Calu3 (cell line): ENCODE measurements at places on chromosomes 2 and 18.

GRCh38 chr2:135157856-135158255, 105.8 kb downstream of the RAB3GAP1 start:
- H3K36me3 ChIP-seq = peaks cover 25% of the 10 kb centered on the region
- no peaks in the 10 kb centered on the region for H3K27me3 ChIP-seq
- DNase-seq = no peak
- H3K4me1 ChIP-seq = no peaks in the 10 kb centered on the region
- H3K27ac ChIP-seq = no peak overlapping the region

DNA sequence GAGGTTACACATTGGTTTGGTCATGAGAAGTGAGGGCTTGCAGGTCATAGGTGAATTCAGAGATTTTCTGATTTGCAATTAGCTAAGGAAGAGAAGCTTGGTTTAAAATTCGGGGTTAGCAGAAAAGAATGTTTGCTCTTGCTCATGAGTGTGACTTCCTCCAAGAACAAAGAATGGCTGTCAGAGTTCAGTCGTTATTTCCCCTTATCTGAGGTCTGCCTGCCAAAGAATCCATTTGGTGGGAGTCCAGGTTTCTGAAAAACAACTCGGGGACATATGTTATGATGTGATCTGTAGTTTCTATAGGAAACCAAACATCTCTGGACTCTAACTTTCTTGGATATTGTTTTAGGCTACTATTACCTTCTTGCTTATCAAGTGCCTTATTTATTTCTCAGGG, 3.2 kb upstream of the UGT1A6 start:
- H3K27ac ChIP-seq = peak overlapping the region; percentile 65
- no peak for DNase-seq
- peak overlapping the region; percentile 81 for H3K4me3 ChIP-seq

GRCh38 chr18:74589021-74589420, 8.6 kb upstream of the ZNF407 start:
- peaks cover 5% of the 10 kb centered on the region for H3K36me3 ChIP-seq
- peaks cover 53% of the 10 kb centered on the region for H3K27me3 ChIP-seq
- no peak overlapping the region for H3K27ac ChIP-seq
- H3K4me1 ChIP-seq = no peaks in the 10 kb centered on the region
- no peak for DNase-seq

DNA sequence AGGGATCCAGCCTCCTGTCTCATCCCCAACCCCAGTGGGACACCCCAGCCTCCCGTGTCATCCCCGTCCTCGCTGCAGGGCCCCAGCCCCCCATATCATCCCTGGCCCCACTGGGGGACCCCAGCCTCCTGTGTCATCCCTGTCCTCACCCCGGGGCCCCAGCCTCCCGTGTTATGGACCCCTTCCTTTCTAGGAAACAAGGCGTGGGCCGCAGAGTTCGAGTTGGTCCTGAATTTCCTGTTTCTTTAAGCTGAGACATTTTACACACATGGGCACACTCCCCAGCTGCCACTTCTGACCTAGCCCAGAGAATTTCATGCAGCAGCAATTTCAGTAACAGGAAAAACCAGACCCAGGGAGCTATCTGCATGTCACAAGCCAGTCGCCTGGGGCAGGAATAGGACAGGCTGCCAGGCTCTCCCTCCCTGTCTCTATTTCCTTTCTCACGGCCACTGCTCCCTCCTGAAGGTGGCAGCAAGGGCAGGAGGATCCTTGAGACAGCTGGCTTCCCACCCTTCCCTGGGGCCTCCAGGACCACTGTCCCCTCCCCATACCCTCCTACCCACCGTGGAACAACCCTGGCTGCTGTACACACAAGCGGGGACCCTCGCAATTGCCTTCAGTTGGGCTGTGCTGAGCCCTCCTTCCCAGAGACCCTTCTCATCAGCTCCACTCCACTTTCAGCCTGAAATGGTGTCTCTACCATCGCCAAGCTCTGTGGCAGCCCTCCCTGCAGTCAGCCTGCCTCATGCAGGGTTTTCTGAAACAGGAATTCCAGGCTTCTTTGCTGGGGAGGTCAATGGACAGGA, 141.9 kb upstream of the ID2 start:
- H3K27me3 ChIP-seq = no peaks in the 10 kb centered on the region
- peak overlapping the region; percentile 78 for H3K27ac ChIP-seq
- H3K4me1 ChIP-seq = peaks cover 27% of the 10 kb centered on the region
- H3K4me3 ChIP-seq = peak overlapping the region; percentile 7
- H3K36me3 ChIP-seq = peaks cover 8% of the 10 kb centered on the region

DNA sequence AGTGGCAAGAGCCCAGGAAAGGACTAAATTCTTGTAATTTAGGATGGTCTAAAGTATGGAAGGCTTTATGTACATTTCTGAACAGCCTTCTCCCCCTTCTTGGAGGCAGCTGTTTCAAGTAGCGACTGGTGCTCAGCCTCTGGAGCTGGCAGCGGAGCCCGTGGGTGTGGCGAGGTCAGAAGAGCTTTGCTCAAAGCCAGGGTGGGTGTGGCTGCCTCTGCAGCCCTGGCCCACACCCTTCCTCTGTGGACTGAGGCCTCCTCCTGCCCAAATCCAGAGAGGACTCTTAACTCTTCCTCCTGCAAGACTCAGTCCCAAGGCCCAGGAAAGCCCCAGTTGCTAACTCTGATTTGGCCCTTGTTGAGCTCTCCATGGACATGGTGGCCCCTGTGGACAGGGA, 202.1 kb upstream of the REV1 start:
- no peak overlapping the region for H3K4me3 ChIP-seq
- peaks cover 37% of the 10 kb centered on the region for H3K27me3 ChIP-seq
- no peaks in the 10 kb centered on the region for H3K4me1 ChIP-seq
- H3K27ac ChIP-seq = no peak overlapping the region
- no peaks in the 10 kb centered on the region for H3K36me3 ChIP-seq

- H3K36me3 ChIP-seq = no peaks in the 10 kb centered on the region
- no peak for DNase-seq
- no peak overlapping the region for H3K27ac ChIP-seq
- H3K4me1 ChIP-seq = no peaks in the 10 kb centered on the region
Measured at GRCh38 chr2:217419055-217419671, 559.3 kb upstream of the TNP1 start.

DNA sequence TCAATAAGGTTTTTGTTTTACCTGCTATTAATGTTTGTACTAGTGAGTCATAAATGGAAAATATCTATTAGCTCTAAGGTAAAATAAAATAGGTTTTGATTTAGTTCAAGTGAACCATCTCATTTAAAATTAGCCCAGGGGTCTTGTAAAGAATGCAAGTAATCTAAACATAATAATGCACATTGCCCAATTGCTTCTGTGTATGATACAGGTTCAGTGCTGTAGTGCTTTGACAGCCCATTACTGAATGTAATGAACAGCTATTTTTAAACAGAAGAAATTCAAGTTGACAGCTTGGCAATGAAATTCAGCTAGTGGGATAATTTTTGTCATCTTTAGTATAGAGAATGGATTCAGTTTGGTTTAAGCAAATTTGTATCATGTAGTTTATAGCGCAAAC, 91.5 kb downstream of the CAMKMT start:
- H3K36me3 ChIP-seq = no peaks in the 10 kb centered on the region
- DNase-seq = no peak
- no peak overlapping the region for H3K4me3 ChIP-seq
- no peaks in the 10 kb centered on the region for H3K4me1 ChIP-seq

- H3K27ac ChIP-seq = no peak overlapping the region
- H3K4me1 ChIP-seq = peaks cover 21% of the 10 kb centered on the region
- no peak overlapping the region for H3K4me3 ChIP-seq
- H3K36me3 ChIP-seq = no peaks in the 10 kb centered on the region
- H3K27me3 ChIP-seq = no peaks in the 10 kb centered on the region
Measured at GRCh38 chr2:180376066-180376465, 369.0 kb upstream of the CWC22 start.

DNA sequence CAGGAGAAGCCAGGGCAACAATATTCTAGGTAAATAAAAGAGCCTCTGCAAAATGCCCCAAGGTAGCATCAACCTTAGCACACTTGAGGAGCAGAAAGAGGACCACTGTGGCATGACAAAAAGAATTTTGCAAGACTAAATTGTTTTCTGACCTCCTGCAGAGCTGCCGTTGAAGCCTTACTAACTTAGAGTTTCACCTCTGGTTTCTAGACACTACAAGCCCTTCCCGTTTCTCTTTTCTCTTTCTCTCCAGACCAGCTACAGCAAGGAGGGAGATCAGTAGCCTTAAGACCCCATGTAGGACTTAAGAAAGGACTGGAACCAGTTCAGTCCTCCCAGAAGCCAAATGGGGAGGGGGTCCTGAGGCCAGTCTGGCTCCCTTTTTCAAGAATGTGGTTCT, 73.3 kb upstream of the SP3 start:
- peak overlapping the region; percentile 67 for H3K27ac ChIP-seq
- no peaks in the 10 kb centered on the region for H3K36me3 ChIP-seq
- no peak for DNase-seq
- H3K27me3 ChIP-seq = no peaks in the 10 kb centered on the region
- H3K4me3 ChIP-seq = no peak overlapping the region

DNA sequence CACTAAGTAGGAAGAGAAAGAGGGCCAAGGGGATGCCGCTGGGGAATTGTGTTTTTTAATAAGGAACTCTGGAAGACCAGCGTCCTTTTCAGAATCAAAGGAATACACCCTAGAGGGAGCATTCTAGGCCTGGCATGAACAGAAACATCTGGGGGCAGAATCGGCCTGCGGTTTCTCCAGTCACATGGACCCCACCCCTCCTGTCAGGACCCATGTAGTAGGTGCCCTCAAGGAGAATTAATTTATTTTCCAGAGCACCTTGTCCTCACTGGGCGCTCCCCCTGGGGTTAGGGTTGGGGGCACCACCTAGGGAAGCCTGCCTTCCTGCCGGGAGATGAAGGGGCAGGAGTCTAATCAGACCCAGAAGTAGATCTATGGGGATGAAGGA, 44.2 kb downstream of the TMEM37 start:
- no peak overlapping the region for H3K27ac ChIP-seq
- H3K27me3 ChIP-seq = no peaks in the 10 kb centered on the region
- no peak overlapping the region for H3K4me3 ChIP-seq
- H3K4me1 ChIP-seq = peaks cover 8% of the 10 kb centered on the region

- peaks cover 9% of the 10 kb centered on the region for H3K36me3 ChIP-seq
- H3K4me3 ChIP-seq = no peak overlapping the region
- DNase-seq = no peak
- no peak overlapping the region for H3K27ac ChIP-seq
- H3K4me1 ChIP-seq = no peaks in the 10 kb centered on the region
- peaks cover 53% of the 10 kb centered on the region for H3K27me3 ChIP-seq
Measured at GRCh38 chr2:219492575-219492974, 6.1 kb upstream of the GMPPA start.

- H3K27me3 ChIP-seq = no peaks in the 10 kb centered on the region
- peaks cover 36% of the 10 kb centered on the region for H3K4me1 ChIP-seq
- H3K4me3 ChIP-seq = no peak overlapping the region
- DNase-seq = no peak
- no peaks in the 10 kb centered on the region for H3K36me3 ChIP-seq
- H3K27ac ChIP-seq = no peak overlapping the region
Measured at GRCh38 chr2:216536734-216537210, 38.1 kb downstream of the RPL37A start.

DNA sequence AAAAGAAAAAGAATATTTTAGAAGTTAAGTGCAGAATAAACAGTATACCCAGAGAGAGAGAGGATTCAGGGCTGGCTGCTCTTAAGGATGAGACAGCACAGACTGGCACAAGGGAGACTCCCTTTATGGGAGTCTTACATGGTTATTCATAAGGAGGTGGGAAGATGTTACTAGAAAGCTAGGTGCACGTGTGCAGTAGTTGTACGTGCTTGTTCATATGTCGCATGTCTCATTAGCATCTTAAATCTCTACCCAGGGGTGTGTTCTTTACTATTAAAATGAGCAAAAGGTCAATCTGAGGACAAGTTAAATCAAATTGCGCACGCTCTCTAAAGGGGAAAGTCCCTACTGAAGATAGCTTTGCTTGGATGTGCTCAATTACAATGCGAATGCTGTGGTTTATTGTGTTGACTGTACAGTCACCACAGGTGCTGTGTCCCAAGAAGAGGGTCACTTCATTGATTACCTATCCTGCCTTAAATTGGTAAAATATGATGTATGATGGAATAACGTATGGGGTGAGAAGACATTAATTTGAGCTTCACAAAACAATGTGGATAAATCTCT, 368.0 kb upstream of the SPHKAP start:
- no peak for DNase-seq
- no peaks in the 10 kb centered on the region for H3K27me3 ChIP-seq
- H3K4me1 ChIP-seq = no peaks in the 10 kb centered on the region
- no peak overlapping the region for H3K27ac ChIP-seq
- no peak overlapping the region for H3K4me3 ChIP-seq
- no peaks in the 10 kb centered on the region for H3K36me3 ChIP-seq

DNA sequence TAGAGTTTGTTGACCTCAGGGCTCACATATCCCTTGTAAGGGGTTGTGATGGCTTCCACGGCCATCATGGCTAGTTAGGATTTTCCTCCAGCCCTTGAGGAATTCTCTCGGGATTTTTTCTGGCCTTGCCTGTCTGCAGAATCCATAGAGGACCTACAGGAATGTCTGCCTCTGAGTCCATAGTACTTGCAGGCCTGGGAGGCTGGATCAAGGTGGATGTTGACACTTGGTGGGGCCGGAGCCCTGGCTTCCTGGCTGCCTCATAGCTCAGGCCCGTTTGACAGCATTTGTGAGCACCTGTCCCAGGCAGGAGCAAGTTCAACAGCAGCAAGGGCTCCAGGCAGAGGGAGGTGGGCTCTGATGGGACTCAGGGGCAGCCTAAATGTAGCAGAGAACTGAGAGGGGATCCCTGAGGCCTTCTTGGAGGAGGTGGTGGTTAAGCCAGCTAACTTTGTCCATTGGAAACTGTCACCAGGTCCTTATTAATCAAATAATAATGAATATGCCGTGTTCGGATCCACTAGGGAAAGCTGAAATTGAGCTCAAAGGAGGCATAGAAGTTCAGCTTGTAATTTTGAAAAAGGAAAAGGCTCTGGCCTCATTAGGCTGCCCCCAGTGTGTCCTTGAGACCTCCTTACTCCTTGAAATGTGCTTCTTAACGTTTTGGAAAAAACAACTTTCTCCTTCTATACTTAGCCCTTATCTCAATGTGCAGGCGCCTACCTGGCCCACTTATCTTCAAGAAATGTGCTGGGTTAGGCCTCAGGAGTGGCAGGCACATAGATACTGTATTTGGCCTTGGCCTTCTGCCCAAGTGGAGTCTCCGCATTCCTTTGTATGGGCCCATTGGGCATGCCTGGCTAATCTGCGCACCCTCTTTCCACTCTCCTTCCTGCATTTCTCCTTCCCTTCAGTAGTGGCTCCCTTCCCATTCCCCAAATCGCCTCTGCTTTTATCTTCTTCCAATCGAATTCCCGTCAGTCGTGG, 66.9 kb downstream of the HPCAL1 start:
- H3K4me1 ChIP-seq = peaks cover 15% of the 10 kb centered on the region
- H3K4me3 ChIP-seq = no peak overlapping the region
- DNase-seq = no peak

GRCh38 chr2:118224895-118225311, 136.6 kb downstream of the INSIG2 start:
- H3K4me3 ChIP-seq = no peak overlapping the region
- H3K4me1 ChIP-seq = peaks cover 25% of the 10 kb centered on the region
